Endodermal cell (in vitro differentiated cells): ENCODE measurements at places on chromosomes 13 and 19. TPM values are rescaled to one million over a fixed set of nuclear protein-coding genes. Genes with fewer than 3 reads are reported as not detected.
A peak's percentile ranks its signal among the peaks of the same experiment; 100 is the strongest.

GRCh38 chr13:89432997-89433396 lies 1761.8 kb downstream of the SLITRK5 start:
- no peak for DNase-seq

DNA sequence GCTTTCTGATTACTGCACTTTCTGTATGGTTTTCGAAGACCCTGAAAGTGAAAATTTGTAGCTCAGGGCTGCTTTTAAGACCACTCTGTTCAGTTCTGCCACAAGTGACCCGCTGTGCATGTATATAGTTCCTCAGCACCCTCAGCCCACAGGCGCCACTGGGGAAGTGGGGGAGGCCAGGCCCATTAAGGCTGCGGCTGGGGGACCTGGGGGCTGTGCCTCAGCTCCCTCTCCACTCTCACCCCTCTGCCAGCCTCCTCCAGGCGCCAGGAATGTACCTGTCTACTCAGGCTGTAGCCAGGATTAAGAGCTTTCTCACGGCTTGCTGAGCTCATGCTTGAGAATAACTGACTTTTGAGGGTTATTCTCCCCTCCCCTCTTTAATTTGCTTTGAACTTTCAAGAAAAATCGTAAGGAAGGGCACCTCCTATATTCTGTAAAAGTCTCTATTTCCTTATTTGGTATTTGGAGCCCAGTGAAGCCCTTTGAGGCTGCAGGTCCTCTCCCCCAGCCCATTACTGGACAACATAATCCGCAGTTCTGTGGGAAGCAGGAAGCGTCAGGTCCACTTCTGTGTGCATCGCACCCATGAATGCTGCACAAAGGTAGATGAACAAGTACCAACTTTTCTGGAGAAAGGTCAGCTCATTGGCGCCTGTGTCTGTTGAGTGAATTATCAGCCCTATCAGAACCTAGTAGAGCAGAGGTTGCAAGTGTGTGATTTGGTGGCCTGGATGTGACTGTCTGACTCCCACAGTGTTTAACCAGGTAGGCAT lies 29.6 kb downstream of the GJA3 start:
- DNase-seq = peak; percentile 36

- no peak for DNase-seq
Measured at GRCh38 chr13:49546561-49546960, 38.8 kb downstream of the RCBTB1 start.

- no peak for DNase-seq
Measured at GRCh38 chr19:1459479-1459878, 9.6 kb downstream of the APC2 start.

DNA sequence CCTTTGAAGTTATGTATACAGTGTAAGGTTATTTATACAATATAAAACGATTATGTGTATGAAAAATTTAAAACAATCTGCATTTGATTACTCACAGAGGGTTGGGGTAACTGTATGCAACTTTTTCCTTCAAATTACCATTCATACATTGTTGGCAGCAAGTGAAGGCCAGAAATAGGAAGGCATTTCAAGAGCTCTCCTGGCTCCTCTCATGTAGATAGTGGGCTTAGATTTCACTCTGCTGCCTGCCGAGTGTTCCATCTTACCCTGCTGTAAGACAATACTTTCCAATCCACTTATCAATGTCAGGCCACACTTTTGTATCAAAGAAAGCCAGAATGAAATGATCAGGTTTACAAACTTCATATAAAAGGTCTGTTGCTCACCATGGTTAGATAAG lies 245.2 kb downstream of the DNAJC15 start:
- DNase-seq = no peak

GRCh38 chr13:99854366-99854765 lies 117.2 kb downstream of the ZIC5 start:
- DNase-seq = no peak

GRCh38 chr13:104597546-104598180 lies 1531.4 kb upstream of the SLC10A2 start:
- DNase-seq = no peak

DNA sequence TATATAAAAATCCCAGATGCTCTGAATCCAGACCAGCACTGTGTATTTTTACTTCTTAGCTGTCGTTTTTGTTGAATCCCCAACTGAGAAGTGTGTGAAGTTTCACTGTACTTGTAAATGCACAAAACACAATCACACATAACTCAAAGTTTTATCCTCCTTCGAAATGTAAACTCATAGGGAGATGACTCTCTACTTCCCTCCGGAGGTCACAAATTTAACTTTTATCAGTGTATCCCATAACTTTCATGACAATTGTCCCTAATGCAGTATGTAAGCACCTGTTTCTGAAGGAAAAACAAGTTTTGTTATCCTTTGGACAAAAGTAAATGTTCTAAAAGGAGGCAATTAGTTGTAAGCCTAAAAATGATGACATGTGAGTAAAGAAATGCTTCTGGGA lies 665.0 kb upstream of the SLITRK6 start:
- no peak for DNase-seq

- DNase-seq = no peak
Measured at GRCh38 chr13:27956576-27957300, 12.4 kb downstream of the CDX2 start.

Gene VMAC
- total RNA-seq = 4.8 and 5.9 TPM in 2 replicates

DNA sequence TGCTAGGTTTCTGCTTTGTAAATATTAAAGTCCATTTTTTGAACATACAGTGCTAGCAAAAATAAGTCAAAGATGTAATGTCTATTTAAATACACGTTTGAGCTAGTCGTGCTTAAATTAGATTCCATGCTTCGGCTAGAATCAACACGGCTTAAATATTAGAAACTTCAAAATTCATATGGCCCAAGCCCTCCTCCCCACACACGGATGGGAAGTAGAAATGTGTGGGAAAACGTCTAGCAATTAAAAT lies 816 bp upstream of the KLF5 start:
- DNase-seq = no peak

DNA sequence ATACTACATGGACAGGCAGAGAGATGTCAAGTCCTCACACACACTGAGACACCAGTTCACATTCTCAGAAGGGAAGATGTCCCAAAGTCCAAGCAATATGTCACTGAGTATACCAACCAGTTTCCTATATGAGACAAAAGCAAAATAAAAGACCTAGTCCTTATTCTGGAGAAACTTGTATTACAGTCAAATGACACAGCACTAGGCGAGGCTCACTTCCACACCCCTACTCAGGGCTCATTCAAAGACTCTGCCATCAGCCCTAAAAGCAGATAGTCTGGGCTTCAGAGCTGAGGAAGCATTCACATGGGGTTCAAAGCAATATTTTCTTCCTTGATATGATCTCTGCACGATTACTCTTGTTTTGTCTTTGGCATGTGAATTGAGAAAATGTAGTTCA lies 129.9 kb upstream of the UBL3 start:
- DNase-seq = no peak

DNA sequence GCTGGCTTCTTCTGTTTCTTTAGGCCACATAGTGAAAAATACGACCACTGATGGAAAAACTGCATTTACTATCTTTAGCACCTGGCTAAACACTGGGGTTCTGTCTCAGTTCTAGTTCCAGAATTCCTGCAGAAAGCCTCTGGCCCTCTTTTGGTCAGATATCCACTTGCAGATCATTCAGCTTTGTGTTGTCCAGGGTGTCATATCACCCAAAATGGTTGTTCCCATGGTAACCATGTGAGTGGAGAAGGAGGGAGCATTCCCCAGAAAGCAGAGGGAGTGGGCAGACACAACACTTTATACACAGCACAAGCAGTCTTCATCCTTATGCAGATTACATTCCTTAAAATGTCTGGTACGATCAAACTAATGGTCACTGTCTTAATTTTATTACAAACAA lies 73.5 kb downstream of the CAB39L start:
- no peak for DNase-seq

Gene SLC25A41
- 0.16 and 0.46 TPM in 2 replicates for total RNA-seq

DNA sequence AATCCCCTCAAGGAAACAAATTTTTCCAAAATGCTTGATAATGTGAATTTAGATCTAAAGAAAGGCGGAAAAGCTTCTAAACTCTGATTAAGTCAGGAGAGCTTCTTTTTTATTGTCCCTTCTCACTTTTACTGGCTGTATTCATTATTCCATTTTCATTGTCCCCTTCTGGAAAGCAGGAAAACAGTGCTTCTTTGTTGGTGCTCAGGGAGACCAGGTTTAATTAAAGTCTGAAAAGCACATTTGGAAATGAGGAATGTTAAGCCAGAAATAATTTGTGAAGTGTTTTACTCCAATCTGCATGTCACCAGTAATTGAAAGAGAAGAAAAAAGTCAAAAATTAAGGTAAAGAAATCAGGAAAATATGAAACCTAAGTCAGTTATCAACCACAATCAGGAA lies 43.5 kb upstream of the TSC22D1 start:
- DNase-seq = no peak

Gene DZIP1
- 33.9 and 36.2 TPM in 2 replicates for total RNA-seq

DNA sequence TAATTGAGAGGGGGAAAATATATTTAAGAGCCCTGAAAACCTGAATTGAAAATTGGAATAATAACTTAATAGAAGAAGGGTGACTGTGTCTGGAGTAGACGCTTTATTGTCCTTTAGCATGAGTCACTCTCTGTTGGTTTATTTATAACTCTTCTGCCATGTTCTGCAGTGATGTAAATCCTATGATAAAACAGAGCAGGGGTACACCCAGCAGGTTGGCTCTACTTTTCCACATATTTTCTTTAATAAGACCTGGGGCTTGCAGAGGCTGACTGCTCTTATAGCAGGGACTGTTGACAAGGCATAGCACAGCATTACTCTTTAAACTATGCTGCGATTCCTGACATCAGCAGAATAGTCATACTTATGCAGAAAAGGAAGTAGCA lies 389.9 kb upstream of the PCDH9 start:
- no peak for DNase-seq

GRCh38 chr13:32125221-32125689 lies 93.7 kb downstream of the FRY start:
- no peak for DNase-seq

Gene CDADC1
- total RNA-seq = 5.9 and 6.0 TPM in 2 replicates

GRCh38 chr13:47875201-47875600 lies 125.9 kb downstream of the SUCLA2 start:
- DNase-seq = no peak

DNA sequence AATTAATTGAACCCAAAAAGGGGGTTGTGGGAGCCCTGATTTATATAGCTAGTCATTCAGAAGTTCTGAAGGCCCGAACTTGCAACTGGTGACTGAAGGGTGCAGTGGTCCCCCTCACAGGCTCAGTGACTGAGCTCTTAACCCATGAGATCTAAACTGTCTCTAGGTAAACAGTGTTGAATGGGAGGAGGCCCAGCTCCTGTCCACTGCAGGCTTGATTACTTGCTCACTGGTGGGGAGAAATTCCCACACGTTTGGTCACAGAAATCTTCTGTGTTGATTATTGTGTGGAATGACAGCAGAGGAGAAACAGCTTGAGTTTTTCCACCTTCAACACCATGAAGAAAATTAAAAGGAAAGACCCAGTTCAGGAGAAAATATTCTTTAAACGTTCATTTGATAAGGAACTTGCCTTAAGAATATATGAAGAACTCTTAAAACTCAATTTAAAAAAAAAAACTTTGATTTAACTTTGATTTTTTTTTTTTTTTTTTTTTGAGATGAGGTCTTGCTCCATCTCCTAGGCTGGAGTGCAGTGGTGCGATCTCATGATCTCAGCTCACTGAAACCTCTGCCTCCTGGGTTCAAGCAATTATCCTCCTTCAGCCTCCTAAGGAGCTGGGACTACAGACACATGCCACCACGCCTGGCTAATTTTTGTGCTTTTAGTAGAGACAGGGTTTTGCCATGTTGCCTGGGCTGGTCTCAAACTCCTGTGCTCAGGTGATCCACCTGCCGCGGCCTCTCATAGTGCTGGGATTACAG lies 249.3 kb downstream of the UQCRFS1 start:
- DNase-seq = peak; percentile 13

Gene TEX26
- not detected in 3 replicates for total RNA-seq

GRCh38 chr19:41386442-41386841 lies 10.1 kb downstream of the TMEM91 start:
- DNase-seq = no peak

DNA sequence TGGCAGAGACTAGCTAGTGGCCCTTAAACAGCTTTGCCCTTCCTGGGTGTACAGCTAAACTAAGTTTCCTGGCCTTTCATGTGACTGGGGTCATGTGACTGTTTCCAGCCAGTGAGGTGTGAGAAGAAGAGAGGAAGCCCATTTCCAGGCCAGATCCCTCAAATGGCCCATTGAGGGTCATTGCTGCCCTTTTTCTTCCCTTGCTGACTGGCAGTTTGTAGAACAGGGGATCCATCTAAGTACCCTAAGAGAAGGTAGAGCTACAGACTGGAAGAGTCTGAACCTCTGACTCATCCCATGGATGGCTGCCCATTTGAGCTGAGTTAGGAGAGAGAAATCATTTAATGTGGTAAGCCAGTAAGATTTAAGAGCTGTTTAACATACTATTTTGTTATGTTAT lies 2.8 kb downstream of the SWSAP1 start:
- no peak for DNase-seq

DNA sequence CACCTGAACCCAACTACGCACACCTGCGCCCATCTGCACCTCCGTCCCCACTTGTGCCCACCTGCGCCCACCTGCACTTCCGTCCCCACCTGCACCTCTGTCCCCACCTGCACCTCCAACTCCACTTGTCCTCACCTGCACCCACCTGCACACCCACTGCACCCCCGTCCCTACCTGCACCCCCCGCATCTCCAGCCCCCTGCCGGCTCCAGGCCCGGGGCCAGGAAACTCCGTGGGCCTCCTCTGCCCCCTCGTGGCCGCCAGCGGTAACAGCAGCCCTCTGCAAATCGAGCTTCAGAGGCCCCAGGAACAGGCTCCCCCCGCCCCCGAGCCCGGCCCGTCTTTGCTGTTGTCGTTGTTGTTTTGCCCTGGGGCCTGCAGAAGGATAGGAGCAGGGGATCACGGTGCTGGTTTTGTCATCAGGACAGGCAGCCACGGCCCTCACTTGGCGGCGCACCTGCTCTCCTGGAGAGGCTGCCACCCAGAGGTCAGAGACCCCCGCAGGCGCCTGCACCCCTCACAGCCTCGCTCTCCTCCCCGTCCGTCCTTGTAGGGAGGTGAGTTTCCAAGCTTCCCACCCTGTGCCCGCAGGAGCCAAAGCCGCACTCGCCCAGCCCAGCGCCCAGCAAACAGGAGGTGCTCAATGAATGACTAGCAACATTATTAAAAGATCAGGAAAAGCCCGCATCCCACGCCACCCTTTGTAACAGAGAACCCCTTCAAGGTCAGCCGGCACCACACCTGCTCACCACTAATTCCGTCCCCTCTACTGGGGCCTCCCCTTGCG lies 65.4 kb downstream of the GNG7 start:
- peak; percentile 92 for DNase-seq

DNA sequence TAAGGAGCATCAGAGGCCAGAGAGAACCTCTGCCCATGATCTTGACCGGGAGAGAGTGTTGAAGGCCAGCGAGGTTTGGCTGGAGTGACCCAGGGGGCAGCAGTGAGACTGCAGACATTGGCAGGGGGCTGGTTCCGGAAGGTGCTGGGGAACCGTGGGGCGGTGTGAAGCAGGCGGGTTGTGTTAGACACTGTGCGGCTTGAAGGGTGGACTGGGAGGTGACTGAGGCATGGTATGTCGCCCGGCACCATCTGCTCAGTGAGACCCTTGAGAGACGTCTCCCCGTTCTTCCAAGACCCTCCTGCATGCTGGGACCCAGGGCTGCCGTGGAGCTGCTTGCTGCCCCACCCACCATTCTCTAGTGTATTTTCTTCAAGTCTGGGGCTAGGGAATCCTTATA lies 24.6 kb downstream of the CARM1 start:
- peak; percentile 85 for DNase-seq

- no peak for DNase-seq
Measured at GRCh38 chr19:41269571-41269970, 5.4 kb downstream of the HNRNPUL1 start.

GRCh38 chr19:4391306-4391693 lies 9.0 kb downstream of the SH3GL1 start:
- no peak for DNase-seq

- DNase-seq = no peak
Measured at GRCh38 chr13:100473501-100474044, 115.0 kb downstream of the GGACT start.
